Stimulated activated CD4-positive, alpha-beta T cell treated with anti-CD3 and anti-CD28 coated beads, Interleukin-15, amount 100 ng/mL, for 1 hour (primary cell): ENCODE measurements at places on chromosomes 2 and 18.

- no peak for DNase-seq
These were observed 11.3 kb downstream of the NPAS2 start for GRCh38 chr2:100831158-100831750.

DNA sequence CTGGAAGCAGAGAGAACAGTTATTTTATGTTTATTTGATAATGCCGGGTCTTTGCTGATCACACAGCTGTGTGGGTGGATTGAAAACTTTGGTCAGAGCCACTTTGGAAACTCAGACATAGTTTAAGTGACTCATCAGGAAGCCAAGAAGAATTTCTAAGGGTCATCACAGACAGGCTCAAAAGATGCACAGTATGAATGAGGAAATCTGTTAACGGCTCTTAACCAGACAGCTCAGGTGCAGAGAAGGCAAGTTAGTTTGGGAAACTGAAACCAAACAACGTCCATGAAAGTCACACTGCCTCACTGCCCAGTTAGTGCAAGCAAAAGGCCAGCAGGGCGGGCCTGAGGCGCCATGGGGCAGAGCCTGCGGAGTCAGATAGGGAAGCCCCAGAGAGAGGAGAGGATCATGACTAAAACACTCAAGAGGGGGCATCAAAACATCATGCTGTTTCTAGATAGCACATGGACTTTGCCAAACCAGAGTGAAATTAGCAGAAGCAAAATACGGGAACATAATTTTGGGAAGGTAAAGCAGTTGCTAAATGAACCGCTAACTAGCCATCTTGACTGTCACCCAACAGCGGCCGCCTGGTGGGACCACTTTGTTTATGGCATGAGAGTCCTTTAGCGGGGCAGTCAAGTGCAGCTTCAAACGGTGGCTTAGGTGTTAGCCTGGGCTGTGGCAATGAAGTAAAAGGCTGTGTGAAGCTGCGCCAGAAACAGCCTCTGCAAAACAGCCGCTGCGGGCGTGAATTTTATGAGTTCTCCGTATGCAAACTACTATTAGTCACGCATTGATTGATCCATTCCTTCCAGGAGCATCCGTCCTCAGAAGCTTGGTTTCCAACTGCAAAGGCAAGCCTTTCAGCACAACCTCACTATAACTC, 101.2 kb downstream of the KCTD18 start:
- DNase-seq = no peak

DNA sequence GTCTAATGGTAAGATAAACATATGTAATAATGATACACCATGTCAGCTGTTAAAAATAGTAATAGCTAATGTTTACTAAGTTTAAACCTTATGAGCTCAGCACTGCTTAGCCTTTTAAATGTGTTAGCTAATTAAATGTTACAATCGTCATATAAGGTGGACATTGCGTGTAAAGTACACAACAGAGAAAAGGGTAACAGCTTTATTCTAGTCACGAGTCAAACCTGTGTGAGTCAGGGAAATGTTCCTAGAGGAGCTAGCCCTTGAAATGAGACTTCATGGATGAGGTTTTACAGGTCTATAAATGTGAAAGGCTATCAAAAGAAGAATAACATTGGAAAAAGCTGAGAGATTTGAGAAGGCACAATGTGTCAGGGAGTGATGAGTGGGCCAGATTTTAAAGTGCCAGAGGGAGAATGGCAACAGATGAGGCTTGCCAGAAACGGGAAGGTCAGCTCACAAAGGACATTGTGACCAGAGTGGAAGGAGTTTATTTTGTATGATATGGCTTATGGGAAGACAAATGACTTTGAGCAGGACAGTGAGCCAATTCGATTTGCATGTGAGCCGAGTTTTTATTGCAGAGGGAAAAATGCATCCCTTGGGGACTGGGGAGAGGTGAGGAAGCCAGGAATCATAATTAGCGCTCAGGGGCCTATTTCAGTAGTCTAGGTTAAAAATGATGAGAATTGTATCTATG, 276.3 kb downstream of the CTNNA2 start:
- DNase-seq = no peak

DNA sequence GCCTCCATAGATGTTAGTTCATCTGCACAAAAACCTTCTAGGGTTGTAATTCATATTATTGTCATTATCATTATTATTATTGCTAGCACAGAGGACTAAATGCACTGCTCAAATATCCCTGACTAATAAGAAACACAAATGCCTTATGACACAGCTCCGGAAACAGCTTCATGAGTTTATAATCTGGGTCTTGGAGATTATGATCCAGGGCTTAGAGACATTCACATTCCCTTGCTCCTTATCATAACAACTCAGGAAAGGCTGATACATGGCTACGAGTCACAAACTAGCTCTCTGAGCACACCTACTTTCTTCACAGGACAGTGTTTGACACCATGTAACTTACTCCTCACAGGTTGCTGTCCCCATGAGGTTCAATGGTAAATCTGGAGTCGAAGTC, 102.2 kb upstream of the TTC39C start:
- DNase-seq = no peak

- no peak for DNase-seq
These were observed 1.6 kb upstream of the MTA3 start for GRCh38 chr2:42566837-42567321.

- DNase-seq = no peak
These were observed 72.3 kb downstream of the FMNL2 start for GRCh38 chr2:152407204-152407721.

- no peak for DNase-seq
These were observed 361.2 kb upstream of the SOX11 start for GRCh38 chr2:5330961-5331360.

GRCh38 chr2:235573331-235574221, 79.7 kb downstream of the AGAP1 start:
- DNase-seq = no peak

GRCh38 chr18:50924372-50924771, 43.5 kb upstream of the ELAC1 start:
- DNase-seq = no peak

- no peak for DNase-seq
These were observed 58.1 kb downstream of the DGKD start for GRCh38 chr2:233412405-233412804.

DNA sequence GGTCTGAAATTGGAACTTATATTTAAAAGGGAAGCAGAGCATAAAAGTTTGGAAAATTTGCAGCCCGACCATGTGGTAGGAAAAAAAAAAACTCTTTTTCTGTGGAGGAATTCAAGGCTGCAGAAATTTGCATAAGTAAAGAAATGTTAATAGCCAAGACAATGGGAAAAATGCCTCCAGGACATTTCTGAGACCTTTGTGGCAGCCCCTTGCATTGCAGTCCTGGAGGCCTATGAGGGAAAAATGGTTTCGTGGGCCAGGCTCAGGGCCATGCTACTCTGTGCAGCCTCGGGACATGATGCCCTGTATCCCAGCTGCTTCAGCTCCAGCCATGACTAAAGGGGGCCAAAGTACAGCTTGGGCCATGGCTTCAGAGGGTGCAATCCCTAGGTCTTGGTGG, 71.9 kb upstream of the SLC16A14 start:
- no peak for DNase-seq

GRCh38 chr18:12929477-12930083, 18.2 kb upstream of the SEH1L start:
- no peak for DNase-seq

DNA sequence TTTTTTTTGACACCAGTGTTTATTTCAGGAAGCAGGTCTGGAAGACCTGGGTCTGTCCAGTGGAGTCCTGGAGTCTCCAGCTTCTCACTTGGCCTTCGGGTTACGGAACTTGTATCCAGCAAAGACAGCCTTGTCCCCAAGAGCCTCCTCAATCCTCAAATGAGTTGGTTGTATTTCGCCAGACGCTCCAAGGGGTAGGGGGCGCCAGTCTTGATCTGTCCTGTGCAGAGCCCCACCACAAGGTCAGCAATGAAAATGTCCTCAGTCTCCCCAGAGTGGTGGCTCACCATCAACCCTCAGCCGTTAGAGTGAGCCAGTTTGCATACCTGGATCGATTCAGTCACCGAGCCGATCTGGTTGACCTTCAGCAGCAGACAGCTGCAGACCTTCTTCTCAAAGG, 21.9 kb downstream of the ASXL2 start:
- DNase-seq = no peak

GRCh38 chr2:144516981-144517865, 2.7 kb downstream of the ZEB2 start:
- no peak for DNase-seq

DNA sequence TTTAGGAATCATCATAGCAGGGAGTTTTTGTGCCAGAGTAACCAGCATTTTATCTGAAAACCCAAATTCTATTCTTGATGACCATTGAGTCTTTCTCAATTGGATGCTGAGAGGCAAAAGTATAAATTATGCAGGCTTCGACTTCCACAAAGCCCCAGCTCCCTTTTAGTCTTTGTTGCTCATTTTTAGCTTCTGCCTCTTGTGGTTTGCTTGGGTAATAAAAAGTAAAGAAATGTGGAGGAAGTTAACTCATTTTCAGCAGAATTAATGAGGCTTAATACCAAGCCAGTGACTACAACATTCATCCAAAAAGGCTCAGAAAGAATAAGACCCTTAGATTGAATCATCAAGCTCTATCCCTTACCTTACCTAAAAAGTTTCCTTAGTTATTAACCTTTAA, 18.6 kb downstream of the ERMN start:
- no peak for DNase-seq

DNA sequence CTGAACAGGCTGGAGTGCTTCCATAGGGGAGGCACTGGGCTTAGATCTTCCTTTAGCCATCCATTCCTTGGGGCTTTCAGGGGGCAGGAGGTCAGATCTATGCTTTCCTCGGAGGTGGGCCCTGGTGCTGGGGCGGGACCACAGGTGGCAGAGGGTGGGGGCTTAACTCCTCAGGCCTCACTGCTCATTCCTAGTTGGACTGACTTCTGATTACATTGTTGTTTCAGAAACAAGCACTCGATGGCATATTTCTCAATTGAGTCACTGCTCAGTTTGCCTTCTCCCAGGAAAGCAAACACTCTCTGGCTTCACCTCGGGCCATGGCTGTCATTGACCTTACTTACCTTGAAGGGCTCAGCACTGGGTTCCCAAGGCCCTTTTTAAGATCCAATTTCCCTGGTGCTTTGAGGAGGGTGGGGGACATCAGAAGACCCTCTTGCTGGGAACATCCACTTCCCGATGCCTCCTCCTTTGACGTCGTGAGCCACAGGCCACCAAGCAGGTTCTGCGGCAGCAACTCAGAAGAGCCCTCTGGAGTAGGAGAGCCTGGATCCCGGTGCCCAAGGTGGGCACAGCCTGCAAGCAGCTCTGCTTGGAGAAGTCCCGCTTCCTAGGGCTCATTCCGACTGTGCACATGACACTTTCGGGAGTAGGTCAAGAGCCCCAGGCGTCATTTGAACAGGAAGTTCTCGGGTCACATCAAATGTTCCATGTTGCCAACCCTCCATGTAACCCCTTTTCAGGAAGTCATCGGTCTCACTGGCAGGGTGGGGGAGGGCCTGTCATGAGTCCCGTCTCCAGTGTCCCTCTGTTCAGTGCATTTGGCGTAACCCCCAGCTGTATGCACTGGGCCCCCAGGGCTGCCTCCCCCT, 40.6 kb downstream of the SDC1 start:
- no peak for DNase-seq

- DNase-seq = no peak
These were observed 285.3 kb downstream of the GRB14 start for GRCh38 chr2:164335947-164336346.

DNA sequence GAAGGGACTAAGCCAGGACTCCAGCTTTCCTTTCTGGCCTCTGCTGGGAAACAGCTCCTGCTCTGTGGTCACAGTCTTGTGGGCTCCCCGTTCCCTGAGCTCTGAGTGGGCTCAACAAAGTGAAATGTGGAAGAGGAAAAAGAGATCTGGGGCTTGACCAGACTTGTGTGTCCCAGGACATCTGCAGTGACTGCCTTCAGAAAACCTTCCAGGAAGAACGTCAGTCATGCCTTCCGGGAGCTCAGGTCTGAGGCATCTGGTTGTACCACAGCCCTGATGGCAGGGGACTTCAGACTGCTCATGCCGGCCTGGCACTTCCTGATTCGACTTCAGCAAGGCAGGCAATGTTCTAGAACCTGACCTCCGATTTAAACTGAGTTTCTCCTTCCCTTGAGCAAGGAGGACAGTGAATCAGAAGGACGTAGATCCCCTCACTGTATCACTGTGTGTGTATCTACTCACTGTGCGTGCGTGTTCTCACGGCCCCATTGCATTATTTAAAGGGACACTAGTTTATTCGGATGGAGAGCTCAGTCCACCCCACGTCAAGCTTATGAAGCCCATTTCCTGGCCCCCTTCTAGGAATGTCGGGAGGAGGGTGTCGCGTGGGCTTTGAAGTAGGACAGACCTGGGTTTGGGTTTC, 548 bp upstream of the FBLN7 start:
- no peak for DNase-seq

- DNase-seq = no peak
These were observed 29.6 kb downstream of the SH3BP4 start for GRCh38 chr2:234981197-234982095.

DNA sequence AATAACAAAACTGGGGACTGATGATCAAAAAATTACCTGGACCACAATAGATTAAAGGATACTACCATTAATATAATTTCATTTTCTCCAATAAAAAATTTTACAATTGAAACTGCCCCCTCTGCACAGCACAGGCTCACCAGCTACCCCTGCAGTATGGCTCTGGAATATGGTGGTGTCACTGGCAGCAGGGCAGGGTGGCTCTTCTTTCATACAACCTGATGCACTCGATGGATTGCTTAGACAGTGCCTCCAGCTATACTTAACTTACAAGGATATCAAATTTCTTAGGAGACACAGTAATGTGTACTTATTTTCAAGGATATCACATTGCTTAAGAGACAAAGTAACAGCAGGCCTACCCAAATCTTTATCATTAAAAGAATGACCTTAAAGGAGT, 124.0 kb downstream of the PRELID3A start:
- DNase-seq = no peak

- DNase-seq = no peak
These were observed 4.7 kb downstream of the AGAP1 start for GRCh38 chr2:235498541-235498940.

DNA sequence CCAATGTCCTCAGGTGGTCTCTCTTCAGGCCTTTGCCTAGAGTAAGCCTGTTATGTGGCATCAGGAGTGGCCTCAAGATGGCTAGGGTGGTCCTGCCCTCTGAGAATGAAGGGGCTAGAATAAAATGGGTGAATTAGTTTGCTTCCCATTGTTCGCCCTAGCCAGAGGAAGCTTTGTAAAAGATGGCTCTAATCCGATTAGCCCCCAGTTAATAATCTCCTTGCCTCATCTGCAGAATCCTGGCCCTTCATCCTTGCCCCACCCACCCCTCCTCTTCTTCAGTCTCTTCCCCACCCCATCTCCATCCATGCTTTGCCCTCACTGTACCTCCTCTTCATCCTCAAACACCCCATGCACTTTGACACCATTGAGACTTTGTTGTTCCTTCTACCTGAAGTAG, 57.4 kb upstream of the LGALSL start:
- no peak for DNase-seq

DNA sequence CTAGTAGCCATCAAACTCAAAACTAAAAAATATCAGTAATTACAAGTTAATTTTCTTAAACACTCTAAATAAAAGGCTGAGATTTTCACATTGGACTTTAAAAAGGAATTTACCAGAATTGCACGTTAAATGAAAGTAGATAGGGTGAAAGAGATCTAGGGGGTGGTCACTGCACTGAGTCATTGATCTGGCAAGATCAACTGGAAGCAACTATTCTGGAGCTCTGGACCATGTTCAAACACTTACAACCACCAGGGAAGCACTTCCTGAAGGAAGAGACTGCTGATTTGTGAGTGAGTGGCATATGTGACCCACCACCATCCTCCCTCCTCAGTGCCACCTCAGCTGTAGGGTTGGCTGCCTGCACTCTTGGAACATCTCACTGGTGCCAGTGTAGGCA, 111.8 kb downstream of the UGGT1 start:
- no peak for DNase-seq

GRCh38 chr18:36095936-36096519, 28.7 kb upstream of the RPRD1A start:
- DNase-seq = no peak
